ENCODE measurements at places on chromosomes 7 and 10.

DNA sequence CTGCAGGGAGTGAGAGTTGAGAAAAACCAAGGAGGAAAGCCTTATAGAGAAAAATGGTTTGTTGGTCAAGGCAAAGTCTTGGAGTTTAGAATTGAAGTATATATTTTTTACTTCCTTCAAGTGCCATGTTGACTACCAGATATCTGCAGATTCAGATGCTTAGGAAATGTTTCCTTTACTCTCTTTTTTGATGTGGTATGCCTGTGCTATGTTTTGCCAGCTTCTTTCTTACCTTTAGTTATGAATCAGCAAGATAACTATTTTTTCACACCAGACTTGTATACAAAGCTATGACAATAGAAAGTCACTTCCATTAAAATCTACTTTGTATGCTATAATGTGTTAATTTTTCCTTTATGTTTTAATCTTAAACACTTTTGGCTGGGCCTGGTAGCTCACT, 3.6 kb downstream of the R3HCC1L start:
- no peak for DNase-seq

DNA sequence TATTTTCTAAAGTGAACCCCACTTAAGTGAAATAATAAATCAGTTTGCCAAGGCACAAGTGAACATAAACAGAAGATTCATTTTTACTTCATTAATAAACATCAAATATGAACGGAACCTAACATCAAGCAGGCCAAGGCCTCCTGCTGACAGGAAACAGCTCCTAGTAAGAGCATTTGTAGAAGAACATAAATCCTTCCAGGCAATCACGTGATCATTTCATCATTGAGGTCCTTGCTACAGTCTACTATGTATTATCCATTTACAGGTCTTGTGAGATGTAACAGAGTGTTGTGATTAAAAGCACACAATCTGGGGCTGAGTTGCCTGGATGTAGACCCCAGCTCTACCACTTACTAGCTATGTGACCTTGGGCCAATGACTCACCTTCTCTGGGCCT, 70.6 kb downstream of the CALD1 start:
- DNase-seq = no peak

- no peak for DNase-seq
Measured at GRCh38 chr10:25506821-25507335, 332.1 kb downstream of the GPR158 start.

- no peak for DNase-seq
Measured at GRCh38 chr7:149348758-149349369, 86.9 kb downstream of the ZNF783 start.

- DNase-seq = no peak
Measured at GRCh38 chr7:12761111-12761510, 73.7 kb downstream of the ARL4A start.

DNA sequence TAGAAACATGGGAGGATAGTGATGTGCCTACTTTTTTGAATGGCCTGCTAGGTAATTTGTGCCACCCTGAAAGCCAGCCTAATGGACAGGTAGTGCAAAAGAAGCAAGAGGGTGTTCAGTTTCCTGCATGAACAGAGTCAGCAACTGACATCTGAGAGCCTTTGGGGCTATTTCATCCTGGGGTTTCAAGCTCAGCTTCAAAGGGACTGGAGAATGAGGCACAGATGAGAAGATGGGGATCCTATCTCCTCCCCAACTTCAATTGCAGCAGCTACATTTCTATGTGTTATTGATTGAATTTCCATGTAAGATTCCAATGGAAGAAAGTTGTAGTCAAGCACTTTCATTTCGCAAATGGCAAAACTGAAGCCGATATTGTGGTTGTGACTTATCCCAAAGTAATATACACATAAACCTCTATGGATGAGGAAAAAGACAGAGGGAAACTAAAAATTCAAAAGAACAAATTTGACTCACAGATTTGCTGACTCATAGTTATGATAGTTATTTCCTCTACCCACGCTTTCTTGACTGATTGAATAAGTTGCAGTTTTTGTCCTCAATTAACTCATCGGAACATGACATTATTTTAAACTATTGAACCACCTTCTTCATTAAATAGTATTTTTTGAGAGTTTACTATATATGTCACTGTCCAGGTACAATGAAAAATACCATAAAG, 42.6 kb upstream of the NRP1 start:
- no peak for DNase-seq

DNA sequence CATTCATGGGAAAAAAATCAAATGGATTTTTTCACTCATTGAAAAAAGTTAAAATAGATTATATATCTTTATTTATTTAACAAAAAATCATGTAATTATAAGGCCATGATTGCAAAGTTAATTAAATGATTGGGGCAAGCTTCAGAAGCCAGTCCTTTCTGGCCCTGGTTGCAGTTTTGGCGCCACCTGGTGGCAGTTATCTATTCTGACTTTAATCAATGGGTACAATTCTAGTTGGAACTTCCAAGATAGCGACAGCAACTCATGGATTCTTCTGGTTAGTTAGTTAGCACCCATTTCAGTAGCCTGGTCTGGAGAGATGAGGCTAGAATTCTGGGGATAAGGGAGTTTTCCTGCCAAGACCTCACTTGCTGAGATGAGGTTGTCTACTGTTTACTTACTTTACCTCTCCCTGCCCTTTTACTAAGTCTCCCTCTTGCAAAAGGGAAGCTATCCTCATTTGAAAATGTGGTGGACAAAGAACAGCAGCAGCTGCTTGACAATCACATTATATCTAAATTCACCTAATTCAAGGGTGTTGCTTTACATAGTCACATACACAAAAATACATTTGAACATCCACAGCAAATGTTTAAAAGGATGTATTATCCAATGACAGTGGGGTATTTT, 42.3 kb downstream of the NOC3L start:
- no peak for DNase-seq

DNA sequence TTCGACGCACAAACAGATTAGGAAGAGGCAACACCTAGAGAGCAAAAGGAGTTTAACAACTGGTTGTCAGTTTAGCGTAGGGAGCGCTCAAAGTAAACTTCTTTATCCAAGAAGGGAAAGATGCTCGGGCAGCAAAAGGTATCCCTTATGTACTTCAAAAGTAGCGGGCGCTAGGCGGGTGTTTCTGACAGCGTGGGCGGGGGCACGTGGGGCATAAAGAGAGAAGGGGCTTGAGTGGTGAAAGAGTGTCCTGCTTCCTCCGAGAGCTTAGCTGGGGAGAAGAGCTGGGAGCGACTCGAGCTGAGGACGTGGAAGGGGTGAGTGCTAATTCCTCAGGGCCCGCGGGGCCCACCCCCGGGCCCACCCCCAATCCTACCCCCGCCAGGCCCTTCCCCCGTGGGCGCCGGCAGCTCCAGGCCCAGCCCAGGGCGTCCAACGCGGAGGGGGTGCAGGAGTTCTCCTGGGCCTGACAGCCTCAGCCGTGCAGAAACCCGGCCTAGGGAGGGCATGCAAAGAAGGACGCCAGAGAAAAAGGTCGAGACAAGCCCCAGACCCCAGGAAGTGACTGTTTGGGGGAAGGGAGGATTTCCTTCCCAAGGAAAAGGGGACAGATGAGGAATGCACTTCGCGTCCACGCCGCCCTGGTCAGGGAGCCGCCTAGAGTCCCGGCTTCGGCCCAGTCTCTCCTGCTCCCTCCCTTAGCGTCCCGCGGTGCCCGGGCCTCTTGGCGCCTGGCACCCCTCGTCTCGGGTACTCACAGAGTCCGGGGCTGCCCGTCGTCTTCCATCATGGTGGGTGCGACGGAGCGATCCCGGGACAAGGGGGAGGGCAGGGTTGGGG, 868 bp downstream of the TIAL1 start:
- no peak for DNase-seq

GRCh38 chr10:7561985-7562384, 104.8 kb downstream of the ITIH5 start:
- DNase-seq = no peak

Measured in AG04449 (cell line).